ENCODE measurements at places on chromosomes 11 and 22.

DNA sequence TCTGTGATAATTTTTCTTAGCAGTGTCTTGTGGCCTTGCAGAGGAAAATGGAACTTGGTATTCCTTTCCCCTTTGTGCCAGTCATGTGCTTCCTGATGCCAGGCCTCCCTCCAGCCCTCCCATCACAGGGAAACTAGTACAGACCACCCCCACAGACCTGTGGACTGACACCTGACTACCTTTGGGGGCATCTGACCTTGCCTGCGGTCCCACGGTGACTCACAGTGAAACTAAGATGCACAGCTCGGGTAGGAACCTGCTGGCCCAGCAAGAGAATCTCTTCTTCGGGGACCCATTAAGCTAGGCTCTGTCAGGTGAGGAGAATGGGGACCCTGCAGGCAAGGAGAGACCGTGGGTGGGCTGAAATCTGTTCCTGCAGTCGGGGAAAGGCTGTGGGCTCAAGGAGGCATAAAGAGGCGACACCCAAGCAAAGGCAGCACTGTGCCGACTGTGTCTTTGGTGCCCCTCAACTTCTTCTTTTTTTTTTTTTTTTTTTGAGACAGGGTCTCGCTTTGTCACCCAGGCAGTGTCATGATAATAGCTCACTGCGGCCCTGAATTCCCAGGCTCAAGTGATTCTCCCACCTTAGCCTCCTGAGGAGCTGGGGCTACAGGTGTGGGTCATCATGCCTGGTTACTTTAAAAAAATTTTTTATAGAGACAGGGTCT, 20.8 kb upstream of the PEX26 start:
- no peak for DNase-seq

GRCh38 chr22:44437216-44438055, 60.6 kb downstream of the RTL6 start:
- DNase-seq = no peak

- no peak for DNase-seq
Measured at GRCh38 chr22:35020517-35020916, 45.4 kb upstream of the ISX start.

DNA sequence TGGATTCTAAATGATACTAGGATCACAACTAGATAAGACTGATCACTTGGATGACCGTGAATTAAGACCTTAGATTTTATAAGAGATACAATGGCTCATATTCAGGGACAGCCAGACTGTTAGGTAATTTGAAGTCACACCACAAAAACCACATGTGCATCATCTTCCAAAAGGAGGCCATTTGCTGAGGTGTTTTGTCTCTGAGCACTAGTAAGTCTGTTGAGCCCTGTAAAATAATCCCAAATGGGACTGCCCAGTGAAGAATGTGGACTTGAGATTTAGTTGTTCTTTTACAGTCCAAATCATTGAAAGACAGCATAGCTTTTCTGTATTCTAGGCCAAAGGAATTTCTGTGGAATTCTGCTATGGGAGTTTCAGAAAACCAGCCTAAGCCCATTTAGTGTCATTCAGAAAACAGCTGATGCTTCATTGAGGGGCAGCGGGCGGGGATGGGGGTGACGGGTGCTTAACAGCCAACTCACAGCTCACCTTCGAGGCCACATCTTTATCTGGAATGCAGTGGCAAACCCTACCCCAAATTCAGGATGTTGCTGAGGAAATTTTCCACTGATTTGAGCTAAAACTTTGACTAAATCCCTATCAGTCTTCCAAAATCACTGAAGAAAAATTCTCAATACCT, 80.1 kb upstream of the BIRC3 start:
- DNase-seq = no peak

DNA sequence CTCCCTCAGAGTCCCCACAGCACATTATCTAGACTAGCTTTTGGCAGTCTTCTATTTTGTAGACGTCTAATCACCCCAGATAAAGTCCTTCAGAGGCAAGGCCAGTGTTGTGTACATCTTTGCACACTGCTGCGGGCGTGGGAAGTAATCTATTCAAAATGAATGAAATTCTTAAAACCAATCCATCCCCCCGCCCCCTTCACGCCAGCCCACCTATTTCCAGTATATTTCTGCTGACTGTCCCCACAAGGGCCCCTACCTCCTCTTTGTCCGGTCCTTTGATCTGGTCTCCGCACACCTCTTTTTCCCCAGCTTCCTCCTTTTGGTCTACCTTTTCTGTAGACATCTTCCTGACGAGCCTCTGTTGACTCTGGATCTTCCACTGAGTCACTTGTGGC, 375 bp downstream of the BSCL2 start:
- DNase-seq = no peak

DNA sequence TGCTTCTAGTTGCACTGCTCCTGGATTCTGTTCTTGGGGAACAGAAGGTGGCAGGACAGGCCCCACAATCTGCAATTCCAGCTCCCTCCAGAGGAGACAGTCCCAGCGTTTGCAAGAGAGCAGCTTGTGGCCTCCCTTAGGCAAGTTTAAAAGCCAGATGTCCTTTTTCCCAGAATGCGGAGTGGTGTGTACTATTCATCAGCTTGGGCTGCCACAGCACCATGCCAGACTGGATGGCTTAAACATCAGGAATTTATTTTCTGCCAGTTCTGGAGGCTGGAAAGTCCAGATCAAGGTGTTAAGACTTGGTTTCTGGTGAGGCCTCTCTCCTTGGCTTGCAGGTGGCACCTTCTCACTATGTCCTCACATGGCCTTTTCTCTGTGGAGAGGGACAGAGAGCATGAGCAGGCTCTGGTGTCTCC, 11.7 kb downstream of the MIAT start:
- no peak for DNase-seq

- DNase-seq = peak; percentile 68
Measured at GRCh38 chr11:118435290-118435892, 901 bp upstream of the KMT2A start.

- DNase-seq = no peak
Measured at GRCh38 chr22:23220485-23221350, 40.4 kb downstream of the BCR start.

GRCh38 chr11:130452940-130453339, 4.5 kb downstream of the ADAMTS15 start:
- no peak for DNase-seq

DNA sequence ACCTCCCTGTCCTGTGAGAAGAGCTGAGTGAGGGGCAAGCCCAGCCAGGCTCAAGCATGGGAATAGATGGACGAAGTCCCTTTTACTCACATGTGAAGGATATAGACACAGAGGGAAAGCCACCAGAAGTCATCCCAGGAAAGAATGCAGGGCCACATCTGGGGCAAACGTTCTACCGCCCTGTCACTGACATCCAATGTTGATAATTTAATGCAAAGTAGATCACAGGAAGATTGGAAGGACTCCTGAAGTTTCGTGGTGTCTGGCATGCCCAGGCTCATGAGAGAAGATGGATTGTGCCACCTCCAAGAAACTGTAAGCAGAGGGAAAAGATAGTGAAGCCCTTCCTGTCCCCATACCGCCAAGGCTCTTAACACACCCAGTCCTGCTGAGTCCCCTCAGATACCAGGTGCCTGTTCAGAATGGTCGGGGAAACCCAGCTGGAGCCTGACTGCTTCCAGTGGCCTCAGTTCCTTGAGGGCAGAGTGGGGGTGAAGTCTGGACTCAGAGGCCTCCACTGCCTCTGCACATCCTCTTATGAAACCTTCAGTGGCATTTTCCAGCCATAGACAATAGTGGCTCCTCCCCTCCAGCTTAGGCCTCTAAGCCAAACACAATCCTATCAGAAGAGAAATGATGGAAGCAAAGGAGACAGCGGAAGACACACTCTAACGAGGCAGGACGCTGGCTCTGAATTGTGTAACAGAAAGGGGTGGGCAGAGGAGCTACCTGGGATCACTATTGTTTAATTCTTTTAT, 7.5 kb upstream of the STK33 start:
- DNase-seq = no peak

- no peak for DNase-seq
Measured at GRCh38 chr11:115760461-115761320, 256.5 kb upstream of the CADM1 start.

DNA sequence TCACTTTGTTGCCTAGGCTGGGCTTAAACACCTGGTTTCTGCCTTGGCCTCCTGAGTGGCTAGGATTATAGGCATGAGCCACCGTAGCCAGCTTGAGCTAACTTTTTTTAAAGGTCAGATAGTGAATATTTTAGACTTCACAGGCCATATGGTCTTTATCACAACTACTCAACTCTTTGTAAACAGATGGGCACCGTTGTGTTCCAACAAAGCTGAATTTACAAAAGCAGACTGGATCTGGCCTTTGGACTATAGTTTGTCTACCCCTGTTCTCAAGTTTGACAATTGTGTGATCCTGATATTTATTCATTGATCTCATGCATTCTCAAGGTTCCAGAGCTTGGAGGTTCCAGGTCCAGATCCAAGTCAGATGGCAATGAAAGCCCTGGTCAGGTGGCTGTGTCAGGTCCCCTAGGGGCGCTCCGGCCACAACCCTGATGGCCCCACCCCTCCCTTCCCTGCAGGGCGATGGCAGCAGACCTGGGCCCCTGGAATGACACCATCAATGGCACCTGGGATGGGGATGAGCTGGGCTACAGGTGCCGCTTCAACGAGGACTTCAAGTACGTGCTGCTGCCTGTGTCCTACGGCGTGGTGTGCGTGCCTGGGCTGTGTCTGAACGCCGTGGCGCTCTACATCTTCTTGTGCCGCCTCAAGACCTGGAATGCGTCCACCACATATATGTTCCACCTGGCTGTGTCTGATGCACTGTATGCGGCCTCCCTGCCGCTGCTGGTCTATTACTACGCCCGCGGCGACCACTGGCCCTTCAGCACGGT, 15.8 kb downstream of the P2RY2 start:
- no peak for DNase-seq

DNA sequence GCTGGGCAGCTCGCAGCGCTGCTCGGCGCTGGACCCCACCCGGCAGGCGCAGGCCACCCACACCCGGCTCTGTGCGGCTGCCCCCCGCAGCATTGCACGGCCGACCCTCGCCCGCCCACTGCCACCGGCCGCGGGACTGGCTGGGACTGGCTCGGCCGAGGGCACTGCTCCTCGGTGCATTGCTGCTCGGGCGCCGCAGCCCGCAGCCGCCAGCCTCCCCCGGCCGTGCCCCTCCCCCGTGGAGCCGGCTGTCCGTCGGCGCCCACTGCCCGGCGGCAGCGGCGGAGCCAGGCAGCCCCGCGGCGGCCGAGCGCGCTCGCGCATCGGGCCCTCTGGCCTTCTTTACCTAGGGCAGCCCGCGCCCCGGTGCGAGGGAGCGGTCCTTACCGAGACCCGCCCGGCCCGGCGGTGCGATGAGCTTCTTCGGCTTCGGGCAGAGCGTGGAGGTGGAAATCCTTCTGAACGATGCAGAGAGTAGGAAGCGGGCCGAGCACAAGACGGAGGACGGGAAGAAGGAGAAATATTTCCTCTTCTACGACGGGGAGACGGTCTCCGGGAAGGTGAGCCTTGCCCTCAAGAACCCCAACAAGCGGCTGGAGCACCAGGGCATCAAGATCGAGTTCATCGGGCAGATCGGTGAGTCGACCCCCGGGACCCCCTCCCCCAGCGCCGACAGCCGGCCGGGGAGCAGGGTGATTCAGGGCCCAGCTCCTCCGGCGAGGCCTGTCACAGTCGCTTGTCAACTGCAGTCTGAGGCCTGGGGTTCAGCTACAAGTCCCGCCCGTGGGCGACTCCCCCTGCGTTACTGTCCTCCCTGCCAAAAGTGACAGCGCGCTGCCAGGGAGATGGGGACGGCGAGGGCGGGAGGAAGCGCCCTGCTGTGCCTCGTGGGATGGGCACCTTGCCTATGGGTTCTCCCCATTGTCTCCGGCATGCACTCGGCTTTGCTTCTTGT, 516 bp downstream of the VPS26B start:
- DNase-seq = peak; percentile 71

GRCh38 chr11:106459135-106459534, 381.7 kb downstream of the AASDHPPT start:
- DNase-seq = no peak

- no peak for DNase-seq
Measured at GRCh38 chr22:49593509-49593908, 234.2 kb downstream of the BRD1 start.

DNA sequence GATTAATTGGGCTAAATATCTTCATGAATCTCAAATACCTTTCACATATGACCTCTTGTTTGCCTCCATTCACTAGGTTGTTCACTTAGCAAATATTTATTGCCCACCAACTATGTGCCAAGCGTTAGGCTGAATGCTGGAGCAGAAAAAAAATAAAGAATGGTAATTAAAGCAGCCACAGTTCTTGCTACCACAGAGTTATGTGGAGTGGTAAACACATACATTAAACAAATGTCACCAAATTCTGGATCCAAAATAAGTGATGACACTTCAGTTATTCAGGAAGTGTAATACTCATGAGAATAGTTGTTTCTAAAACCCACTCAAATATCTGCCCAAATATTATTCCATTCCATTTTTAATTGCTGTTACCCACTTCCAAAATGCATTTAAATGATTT, 128.4 kb downstream of the GRIA4 start:
- no peak for DNase-seq

DNA sequence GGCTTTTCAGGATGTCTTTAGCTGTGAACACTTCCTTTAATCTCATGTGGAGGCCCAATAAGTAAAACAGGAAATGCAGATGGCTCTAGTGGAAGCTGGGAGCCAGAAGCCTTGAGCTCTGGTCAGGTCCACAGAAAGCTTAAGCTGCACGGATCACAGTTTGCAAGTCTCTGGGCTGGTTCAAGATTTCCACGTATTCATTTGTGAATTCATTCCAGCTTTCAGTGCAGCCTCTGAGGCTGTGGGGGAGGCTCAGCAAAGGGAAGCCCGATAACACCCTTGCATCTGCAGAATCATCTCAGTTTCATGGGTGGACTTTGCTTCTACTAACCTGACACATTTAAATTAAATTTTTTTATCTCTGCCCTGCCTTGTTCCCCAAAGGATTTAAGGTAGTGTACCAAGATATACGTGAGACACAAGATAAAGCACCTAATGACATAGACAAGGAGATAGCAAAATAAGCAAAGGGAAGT, 65.6 kb downstream of the ISX start:
- no peak for DNase-seq

DNA sequence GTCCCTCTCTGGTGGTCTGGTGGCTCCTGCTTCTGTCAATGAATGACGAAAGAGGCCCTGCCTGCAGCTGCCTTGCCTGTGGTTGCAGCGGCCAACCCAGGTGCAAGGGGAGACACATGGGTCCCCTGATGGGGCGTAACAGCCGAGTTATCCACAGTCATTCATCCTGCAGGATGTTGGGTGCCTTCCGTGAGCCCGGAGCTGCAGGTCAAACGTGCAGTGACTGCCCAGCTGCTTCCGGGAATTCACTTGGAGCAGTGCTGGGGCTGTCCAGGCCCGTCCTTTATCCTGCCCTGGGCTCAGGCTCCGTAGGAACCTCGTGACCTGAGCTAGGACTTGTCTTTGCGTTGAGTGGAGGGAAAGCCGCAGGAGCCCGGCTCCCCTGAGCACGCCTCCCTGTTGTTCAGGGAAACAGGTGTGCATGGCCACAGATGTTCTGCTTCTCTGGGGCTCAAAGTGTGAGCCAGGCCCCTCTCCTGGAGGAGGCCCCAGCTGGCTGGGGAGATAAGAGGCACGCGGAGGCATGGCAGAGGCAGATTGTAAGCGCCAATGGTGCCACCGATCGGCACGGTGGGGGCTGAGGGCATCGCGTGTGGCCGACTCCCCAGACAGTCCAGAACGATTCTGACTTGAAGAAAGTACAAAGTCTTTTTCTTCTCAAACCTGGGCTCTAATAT, 635.4 kb downstream of the BRD1 start:
- no peak for DNase-seq
